ENCODE measurements at places on chromosomes 1 and 21. TPM values are rescaled to one million over a fixed set of nuclear protein-coding genes. Genes with fewer than 3 reads are reported as not detected.
A peak's percentile ranks its signal among the peaks of the same experiment; 100 is the strongest.

The TMEM82 gene
- not detected for total RNA-seq

The C1QA gene
- total RNA-seq: not detected

The TMPRSS3 gene
- 0.17 TPM for total RNA-seq

The HSD17B7 gene
- 10.4 TPM for total RNA-seq

The TRABD2B gene
- 1.3 TPM for total RNA-seq

The IARS2 gene
- 257 TPM for total RNA-seq

The FAM72A gene
- 34.6 TPM for total RNA-seq

The SFN gene
- total RNA-seq: 23.1 TPM

DNA sequence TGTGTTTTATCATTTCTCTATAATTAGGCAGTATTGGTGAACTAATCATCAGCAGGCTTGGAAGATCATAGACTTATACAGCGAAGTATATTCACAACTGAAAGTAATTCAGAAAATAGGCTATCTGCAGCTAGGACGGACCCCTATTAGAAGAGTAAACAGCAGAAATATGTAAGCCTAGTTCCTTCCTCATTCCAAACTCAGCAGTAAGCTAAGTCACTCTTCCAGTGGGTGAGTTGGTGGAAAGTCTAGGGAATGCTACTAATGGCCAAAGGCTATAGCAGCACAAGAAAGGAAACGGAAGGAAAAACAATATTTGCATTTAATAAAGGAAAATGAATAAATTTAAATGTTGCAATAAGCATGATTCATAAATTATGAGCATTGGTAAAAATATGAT lies 918.1 kb upstream of the TMPRSS15 start:
- no peak for DNase-seq

- DNase-seq: no peak
Measured at GRCh38 chr21:8997011-8997440, 1524.4 kb upstream of the TPTE start.

- no peak for DNase-seq
Measured at GRCh38 chr1:191963781-191964455, 194.3 kb upstream of the RGS18 start.

DNA sequence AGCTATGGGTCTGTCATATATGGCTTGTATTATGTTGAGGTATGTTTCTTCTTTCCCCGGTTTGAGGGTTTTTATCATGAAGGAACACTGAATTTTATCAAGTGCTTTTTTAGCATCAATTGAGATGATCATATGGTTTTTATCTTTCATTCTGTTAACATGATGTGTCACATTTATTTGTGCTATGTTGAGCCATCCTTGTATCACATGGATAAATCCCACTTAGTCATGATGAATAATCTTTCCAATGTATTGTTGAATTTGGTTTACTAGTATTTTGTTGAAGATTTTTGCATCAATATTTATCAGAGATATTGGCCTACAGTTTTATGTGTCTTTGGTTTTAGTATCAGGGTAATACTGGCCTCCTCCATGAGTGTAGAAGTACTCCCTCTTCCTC lies 61.7 kb downstream of the GPR137B start:
- no peak for DNase-seq

GRCh38 chr1:214111796-214112195 lies 124.0 kb downstream of the PROX1 start:
- DNase-seq: no peak

DNA sequence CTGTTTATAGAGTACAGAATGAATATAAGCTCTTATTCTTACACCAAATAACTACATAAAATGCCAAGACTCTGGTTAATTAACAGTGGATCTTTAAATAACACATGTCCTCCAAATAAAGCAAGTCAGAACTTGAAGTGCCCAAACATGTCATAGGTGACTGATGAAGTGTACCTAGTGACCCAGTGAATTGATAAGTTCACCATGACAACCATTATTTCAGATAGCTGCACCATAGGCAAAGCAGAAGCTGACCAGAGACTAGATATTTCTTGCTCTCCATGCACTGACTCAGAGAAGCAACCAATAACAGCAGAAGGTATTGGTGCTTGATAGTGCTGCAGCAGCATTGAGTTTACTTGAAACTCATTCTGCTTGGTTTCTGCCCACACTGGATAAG lies 192.1 kb downstream of the DUSP10 start:
- no peak for DNase-seq

DNA sequence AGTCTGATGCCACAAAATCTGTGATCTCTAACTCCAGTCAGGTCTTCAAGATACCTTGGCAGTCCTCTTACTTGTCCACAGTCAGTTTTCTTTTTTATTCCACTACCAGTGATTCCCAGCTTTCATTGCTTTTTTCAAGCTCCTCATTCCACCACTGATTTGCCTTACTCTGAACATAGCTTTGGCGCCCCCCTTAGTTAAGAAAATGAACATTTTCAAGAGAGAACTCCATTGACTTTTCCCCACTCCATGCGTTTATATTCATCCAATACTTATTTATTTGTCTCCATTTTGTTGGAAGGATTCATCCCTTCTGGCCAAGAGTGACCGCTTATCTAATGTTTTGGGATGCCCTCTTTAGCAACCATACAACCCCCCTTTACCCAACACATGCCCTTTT lies 33.9 kb upstream of the IPO9 start:
- no peak for DNase-seq

DNA sequence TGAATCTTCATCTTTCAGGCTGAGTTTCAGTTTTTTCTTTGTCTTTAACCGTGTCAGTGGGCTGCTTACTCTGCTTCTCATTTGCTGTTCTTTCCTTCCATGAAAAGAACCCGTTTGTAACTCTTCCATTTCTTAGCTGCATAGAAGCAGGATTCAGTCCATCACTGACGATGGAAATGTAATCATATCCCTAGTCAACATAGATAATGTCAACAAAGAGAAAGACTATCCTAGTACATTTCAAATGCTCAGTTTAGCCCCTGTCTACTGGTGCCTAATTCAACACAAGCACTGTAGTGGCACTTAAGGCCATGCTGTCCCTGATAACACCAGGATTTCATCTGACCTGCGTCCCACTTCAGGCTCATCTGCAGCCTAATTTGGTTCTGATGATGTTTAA lies 376 bp downstream of the GBP1 start:
- no peak for DNase-seq

DNA sequence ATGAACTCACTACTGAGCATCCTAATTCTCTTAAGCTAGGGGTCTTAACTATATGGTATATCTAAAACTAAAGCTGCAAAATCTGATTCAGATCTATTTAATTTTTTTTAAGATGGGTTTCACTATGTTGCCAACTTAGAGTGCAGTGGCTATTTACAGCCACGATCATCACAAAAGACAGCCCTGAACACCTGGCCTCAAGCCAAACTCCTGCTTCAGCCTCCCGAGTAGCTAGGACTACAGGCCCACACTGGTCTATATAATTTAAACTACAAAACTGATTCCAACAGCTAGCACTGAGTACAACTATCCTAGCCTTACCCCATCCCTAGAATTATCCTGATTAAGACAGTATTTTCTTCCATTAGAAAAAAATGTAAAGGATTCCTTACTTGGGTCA lies 37.1 kb downstream of the EIF4G3 start:
- no peak for DNase-seq

- DNase-seq: no peak
Measured at GRCh38 chr21:42547906-42548365, 34.3 kb downstream of the SLC37A1 start.

- peak; percentile 17 for DNase-seq
Measured at GRCh38 chr1:9825093-9826074, 1.6 kb upstream of the CLSTN1 start.

GRCh38 chr1:185987611-185988321 lies 253.6 kb downstream of the HMCN1 start:
- DNase-seq: no peak

- DNase-seq: no peak
Measured at GRCh38 chr1:7278827-7279765, 492.0 kb upstream of the VAMP3 start.

GRCh38 chr1:78176448-78176847 lies 130.7 kb downstream of the GIPC2 start:
- no peak for DNase-seq

DNA sequence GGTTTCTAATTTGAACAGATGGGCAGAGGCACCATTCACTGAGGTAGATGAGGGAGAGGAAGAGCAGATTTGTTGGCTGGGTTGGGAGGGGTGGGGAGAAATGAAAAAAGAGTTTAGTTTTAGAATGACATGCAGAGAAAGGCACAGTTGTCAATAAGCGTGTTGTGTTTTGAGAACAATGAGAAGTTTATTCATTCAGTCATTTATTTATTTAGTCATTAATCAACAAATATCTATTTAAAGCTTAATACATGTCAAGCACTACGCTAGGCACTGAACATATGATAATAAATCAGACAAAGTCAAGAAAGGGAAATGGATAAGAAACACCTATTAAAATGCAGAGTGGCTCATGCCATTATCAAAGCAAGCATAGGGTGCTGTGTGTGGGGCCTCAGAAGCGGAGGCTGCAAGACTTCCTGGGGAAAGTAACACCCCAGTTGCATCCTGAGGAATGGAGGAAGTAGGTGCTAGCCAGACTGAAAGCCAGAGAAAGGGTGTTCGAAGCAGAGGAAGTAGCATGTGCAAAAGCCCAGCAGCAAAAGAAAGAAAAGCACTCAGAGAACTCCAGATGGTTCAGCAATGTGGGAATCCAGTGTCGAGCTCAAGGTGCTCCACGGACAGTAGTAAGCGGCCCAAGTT lies 114.1 kb downstream of the RNF220 start:
- no peak for DNase-seq

DNA sequence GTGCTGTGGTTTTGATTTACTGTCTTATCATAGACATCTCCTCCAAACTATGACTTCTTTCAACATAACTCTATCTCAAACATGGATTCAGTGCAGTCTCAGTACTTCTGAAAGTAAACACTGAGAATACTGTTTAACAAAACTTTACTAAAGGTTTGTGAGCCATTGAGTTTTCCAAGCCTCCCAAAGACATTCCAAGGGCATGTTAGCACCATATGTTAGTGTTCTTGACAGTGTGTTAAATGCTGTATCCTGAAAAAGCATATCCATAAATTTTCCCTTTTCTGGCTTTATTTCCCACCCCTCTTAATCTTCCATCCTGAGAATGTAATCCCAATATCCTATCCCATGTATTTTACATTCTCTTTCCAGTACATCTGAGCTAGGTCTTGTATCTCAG lies 446.8 kb upstream of the CXADR start:
- DNase-seq: no peak

DNA sequence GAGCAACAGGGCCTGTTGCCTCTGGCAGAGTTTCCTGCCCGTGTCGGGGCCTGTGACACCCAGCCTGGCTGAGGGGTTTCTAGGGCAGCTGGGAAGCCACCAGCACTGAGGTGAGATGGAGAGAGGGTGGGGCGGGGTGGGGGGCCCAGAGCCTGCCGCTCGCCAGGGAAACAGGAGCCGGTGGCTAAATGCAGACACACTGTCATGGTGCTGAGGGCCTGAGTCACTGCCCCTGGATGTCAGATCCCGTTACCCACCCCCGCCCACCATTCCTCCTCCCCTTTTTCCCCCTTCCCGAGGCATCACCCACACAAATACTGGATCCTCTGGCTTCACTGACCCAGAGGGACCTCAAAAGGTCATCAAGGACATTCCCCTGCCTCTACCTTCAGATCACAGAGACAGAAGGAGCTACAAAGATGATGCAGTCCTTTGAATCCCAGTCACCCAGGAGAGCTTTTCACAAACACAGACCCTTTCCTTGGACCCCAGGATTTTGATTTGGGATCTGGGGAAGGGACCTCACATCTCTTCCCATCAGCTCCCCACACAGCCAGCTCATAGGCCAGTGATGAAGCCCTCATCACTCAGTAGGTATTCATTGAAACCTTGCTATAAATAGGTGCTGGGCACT lies 1.9 kb upstream of the HSPB7 start:
- no peak for DNase-seq

DNA sequence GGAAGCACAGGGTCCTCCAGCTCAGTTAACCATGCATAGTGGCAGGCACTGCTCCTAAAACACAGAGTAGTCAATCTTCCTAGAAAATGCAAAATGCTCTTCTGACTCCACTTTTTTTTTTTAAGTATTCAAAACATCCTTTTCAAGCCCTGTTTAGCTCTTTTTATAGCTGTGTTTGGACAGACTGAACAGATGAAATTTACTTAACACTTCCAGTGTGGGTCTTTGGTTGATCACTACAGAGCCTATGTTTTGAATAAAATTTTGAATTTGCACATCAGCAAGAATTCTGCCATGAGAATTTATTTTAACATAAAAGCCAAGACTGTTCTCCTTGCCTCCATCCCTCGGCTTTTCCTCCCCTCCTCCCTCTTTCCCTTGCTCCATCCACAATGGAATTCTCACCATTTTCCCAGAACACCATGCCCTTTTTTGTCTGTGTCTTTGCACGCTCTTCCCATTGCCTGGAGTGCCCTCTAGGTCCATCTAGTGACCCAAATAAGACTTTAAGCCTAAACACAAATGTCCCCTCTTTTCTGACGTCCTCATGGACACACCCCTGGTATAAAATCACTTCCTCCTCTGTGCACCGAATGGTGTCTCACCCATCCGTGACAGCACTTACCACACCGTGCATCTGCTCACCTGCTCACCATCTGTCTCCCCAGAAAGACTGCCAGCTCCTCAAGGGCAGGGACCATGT lies 24.0 kb upstream of the CPT2 start:
- no peak for DNase-seq

GRCh38 chr1:225544924-225545323 lies 108.0 kb downstream of the ENAH start:
- no peak for DNase-seq

- DNase-seq: no peak
Measured at GRCh38 chr1:247177755-247178154, 5.9 kb upstream of the ZNF124 start.

GRCh38 chr1:20696397-20697333 lies 21.1 kb downstream of the KIF17 start:
- DNase-seq: peak; percentile 68

DNA sequence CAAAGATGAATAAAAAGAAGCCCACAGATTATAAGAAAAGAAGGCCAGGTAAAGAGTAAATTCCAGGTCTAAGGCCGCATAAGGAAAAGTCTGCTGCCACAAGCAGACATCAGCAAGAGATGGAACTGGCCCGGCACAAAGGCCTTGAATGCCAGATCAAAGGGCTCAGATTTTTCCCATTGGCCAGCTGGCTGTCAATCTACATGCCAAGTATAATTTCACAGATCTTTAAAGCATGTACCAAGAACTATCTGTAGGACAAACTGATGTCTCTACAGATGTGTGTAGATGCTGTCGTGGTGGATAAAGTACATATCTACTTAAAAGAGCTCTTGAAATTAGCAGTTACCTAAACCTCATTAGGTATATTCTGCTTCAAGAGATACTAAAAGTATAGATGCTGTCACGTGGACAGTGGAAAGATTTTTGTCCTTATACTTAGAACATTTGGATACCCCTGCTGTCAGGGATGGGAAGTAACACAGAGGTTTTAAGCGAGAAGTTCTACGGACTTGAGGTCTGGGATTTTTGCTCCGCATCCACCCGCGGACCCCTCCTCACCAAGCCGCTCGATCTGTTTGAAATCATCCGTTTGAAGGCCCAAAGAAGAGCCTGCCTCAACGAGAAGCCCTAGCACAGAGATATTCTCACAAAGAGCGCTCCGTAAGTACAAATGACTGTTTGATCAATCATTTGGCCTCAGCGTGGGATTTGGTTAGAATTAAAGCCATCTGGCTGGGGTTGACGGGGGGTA lies 10.1 kb downstream of the GLIS1 start:
- no peak for DNase-seq

GRCh38 chr1:27574871-27575831 lies 28.8 kb downstream of the AHDC1 start:
- peak; percentile 33 for DNase-seq

GRCh38 chr1:2594001-2594640 lies 7.5 kb downstream of the PRXL2B start:
- no peak for DNase-seq

- DNase-seq: peak; percentile 49
Measured at GRCh38 chr1:111747282-111747734, 8.1 kb upstream of the INKA2 start.
